ENCODE measurements at places on chromosomes 13 and 19. TPM values are rescaled to one million over a fixed set of nuclear protein-coding genes. Genes with fewer than 3 reads are reported as not detected.

DNA sequence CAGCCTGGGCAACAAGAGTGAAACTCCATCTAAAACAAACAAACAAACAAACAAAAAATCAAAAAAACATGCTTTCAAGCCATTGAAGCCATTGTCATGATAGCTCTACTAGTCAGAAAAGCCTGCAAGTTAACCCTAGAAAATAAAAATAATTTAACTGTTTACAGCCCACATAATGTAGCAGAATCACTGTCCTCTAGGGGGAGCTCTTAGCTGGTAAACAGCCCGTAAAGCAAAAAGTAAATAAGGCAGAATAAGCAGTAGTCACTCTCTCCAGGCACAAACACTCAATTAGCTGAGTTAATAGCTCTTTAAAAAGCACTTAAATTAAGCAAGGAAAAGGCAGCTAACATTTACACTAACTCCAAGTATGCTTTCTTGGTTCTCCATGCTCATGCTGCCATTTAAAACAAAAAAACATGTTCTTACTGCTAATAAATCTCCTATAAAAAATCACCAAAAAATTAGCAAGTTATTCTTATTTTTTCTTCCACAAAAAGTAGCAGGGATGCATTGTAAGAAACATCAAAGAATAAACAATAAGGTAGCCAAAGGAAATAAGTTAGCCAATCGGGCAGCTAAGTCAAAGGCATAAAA lies 11.3 kb downstream of the LILRB4 start:
- DNase-seq, result no peak

DNA sequence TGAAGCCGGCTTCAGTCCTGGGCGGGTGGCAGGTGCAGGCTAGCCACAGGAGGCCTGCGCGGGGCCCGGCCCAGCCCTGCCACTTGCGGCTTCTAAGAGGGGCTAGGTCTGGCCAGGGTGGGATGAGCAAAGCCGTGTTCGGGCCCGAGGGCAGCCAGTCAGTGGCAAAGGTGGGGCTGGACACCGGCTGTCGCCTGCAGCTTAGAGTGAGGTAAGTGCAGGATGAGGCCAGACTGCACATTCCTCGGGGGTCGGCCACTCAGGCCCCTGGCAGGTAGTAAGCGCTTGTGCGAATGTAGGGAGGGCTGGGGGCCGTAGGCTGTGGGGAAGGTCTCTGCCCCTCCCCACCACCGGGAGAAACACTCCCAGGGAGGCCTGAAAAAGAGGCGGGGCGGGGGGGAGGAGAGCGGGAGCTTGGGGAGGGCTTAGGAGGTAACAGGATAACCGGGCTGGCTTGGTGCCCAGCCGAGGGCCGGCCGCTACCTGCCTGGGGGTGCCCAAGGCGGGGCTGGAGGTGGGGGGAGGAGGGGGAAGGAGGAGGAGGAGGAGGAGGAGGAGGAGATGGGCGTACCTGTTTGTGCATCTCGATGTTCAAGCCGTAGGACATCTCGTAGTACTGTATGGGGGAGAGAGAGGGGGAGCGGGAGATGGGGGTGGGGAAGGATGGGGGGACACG lies 6.4 kb downstream of the TLE5 start:
- no peak for DNase-seq

The MBD3L2 gene
- not detected for total RNA-seq

DNA sequence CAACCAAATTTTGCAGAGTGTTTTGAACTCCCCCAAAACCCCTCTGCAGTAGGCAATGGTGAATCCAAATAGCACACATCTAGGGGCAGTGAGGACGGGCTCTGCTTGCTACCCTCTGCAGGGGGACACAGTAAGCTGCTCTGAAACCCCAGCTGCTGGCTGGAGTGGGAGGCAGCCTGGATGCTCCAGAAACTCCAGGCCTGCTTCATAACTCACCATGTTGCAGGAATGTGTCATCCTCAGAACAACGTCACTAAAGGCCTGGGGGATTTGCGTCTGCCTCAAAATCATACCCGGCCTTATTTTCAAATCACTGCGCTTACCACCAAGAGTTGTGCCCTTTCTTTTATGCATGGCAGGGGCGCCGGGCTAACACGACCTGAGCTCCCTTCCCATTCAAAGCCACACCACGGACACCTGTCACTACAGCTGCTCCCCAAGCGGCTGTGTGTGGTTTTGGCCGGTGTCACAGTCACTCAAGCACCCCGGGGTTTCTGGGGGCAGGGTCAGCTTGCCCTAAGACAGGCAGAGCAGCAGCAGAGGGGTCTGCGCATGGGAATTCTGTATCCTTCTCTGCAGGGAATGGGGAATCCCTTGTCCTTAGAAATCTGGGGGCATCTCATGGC lies 93.9 kb downstream of the TSHZ3 start:
- DNase-seq, result no peak

DNA sequence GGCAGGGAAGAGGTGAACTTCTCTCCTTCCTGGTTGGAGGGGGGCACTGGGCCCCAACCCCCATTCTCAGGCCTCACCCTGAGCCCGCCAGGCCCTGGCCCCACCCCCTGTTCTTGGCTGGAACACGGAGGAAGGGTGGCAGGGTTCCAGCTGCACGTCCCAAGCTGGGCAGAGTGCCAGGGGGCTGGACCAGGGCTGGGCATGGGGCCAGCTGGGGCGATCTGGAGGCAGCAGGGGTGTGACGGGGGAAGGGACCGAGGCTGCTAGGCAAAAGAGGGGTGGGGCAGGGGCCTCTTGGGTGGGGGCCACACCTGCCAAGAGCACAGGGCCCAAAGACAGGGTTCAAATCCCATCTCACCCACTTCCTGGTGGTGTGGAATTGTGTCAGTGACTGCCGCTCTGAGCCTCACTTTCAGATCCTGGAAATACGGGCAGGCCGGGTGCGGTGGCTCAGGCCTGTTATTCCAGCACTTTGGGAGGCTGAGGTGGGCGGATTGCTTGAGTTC lies 2.2 kb downstream of the HIF3A start:
- DNase-seq, result peak; percentile 94

All from spinal cord (tissue), 10 donors.